ENCODE measurements at places on chromosomes 5 and 9.

GRCh38 chr9:20292002-20292401 lies 330.3 kb downstream of the MLLT3 start:
- no peak for DNase-seq

DNA sequence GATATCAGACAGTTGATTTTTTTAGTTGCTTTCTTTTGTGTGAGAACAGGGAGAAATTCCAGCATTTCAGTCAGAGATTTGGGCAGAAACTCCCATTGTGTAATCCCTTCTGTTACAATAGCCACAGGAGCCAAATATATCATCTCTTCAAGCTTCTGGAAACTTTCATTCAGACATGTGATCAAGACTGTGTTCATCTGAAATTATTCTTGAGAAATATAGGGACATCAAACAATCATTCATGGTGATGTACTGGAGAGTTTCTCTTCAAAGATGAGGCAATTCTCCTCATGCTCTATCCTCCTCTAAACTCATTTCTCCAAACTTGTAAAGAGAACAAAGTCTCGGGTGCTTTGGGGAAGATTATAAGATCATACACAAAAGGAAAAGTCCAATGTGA lies 35.2 kb upstream of the CSNK1G3 start:
- DNase-seq, result no peak

DNA sequence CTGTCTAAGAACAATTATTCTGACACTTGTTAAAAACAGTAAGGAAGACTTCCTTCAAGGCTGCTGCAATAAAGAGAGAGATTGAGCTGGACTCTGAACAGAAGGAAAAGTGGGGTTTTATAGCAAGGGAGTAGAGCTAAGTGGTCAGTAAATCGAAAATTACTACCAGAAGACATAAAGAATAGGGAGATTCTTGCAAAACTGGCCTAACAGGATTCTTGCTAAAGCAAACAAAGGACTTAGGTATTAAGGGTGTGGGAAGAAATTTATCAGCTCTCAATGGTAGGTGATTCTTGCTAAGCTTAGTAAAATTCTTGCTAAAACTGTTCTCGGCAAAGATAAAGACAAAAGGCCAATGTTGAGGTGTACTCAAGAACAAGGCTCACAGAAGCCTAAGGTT lies 300.5 kb downstream of the SLCO4C1 start:
- no peak for DNase-seq

DNA sequence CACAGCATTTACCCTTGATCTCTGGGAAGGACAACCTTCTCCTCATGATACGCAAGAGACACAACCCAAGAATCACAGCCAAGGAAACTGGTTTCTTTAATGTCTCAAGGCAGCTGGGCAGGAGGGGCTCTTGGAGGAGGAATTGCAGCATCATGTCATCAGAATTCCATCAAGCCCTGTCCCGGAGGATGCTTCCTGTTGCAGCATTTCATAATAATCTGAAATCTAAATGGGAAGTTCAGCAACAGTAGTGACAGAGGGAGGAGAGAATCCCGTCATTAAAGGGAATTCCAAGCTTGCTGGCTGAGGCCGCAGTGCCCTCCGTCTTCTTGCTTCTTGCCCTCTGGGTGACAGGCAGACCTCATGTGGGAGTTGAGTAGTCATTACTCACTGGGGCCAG lies 192.7 kb downstream of the TENT4A start:
- DNase-seq, result no peak

- no peak for DNase-seq
These were observed 164.4 kb downstream of the GIN1 start for GRCh38 chr5:102955488-102955887.

GRCh38 chr9:112601636-112602035 lies 115.0 kb downstream of the KIAA1958 start:
- DNase-seq, result no peak

DNA sequence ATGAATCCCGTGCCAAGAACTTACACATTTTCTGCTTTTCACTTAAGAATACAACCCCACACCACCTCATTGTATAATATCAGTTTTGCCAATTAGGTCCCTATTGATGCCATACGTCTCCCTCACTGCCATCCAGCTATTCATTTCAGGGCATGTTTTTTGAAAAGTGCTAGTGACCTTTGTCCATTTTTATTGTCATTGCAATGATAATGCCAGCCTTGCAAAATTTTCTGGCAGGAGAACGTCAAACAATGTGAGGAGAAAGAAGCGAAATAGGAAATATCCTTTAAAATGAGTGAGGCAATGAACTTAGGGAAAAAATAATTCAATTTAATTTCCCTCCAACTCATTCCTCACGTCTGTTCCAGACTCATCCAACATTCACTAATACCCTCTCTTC lies 111.8 kb upstream of the CKMT2 start:
- DNase-seq, result no peak

DNA sequence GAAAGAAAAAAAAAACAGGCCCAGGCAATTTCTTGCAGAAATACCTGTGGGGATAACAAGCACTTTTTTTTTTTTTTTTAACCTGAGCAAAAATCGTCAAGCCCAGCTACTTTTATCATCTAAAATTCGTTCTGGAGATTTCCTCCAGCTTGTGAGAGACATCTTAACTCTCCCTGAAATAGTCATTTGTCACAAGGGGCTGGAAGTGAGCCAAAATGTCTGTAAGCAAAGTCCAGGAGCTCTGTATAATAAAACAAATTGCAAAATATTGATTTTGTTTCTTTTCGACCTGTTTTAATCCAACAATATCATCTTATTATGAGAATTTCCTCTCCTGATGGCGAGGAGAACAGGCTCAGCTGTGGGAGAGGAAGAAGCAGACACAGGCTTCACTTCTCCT lies 168.4 kb downstream of the TTLL11 start:
- DNase-seq, result no peak

DNA sequence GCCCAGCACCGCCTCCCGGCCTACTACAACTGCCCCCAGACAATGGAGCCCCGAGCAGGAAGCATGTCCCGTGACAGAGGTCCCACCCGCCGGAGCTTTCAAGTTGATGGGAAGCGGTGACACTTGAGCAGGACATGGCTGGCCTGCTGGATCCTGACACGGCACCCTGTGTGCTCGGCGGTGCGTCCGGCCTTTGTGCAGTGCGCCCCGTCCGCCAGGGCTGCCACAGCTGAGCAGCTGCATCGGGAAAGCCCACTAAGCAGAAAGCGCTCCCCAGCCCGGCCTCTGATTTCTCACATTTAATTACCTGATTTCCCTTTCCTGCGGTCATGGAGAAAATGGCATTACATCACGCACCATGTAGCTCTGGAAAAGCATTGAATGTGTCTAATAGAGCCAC lies 611.9 kb downstream of the IRX1 start:
- no peak for DNase-seq

DNA sequence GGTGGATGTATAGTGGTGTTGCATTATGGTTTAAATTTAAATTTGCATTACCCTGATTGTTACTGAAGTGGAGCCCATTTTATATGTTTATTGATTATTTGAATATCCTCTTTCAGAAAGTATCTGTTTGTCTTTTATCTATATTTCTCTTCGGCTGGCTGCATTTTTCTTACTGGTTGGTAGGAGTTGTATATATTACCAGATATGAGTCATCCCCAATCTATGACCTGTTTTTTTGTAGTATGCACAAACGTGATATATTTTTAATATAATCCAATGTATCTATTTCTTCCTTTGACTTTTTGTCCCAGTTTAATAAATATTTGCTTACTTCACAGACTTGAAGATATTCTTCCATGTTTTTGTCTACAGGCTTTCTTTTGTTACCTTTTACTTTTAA lies 29.3 kb upstream of the CAMK4 start:
- DNase-seq, result no peak

DNA sequence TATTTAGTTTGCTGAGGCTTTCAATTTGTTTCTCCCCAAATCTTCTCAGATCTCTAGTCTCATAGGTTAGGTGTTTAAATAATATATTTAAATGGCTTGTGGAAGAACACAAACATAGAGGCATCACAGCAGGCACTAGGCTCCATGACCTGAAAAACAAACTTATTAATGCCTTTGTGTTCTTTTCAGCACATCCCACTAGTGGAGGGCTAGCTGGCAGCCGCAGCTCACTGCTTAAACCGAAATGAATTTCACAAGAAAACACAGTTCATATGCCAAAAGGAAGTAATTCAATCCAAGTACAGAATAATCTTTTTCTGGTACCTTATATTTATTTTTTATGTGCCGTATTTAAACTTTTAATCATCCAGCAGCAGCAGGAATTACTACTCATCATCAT lies 382.5 kb downstream of the PLK2 start:
- no peak for DNase-seq

DNA sequence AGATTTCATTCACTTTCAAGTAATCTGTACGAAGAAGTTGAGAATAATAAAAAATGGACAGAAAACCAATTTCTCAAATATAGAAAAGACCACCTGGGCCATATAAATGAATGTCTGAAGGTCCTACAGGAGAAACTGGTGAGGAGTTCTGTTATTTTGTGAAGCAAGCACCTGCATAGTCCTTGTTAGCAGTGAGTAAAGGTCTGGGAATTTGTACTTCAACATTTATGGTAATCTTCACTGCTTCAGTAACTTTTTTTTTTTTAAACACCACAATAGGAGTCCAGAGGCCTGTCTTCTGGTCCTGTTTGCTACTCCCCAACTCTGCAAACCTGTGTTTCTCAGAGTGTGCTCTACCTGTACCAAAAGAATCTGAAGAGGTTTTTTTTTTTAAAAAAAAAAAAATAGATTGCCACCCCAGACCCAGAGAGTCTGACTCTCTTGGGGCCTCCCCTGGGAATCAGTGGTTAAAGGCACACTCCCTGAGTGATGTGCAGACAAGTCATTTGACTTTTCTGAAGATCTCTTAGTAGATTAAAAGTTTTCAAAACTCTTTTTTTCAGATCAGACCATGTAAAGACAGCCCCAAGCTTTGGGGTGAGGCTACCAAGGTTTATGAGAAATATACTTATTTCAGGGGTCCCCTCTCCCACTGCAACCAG lies 55.5 kb downstream of the FAM81B start:
- no peak for DNase-seq

DNA sequence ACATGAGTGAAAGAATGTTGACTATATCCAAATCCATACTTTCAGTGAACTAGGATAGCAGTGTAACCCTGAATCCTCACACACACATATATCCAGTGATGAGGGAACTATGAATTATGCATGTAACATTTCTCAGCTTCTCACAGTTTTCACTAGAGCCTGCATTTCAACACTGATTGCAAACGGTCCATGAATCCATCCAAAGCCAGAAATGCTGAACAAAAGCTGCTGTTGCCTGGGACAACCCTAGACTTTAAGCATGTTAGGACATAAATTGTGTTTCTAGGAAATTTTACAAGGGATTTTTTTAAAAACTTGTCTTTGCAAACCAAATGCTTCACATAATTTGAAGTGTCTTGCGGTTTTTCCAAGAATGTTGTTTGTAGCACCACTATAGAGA lies 2010.0 kb upstream of the WWC1 start:
- DNase-seq, result no peak

GRCh38 chr5:88824141-88824540 lies 58.8 kb downstream of the MEF2C start:
- DNase-seq, result no peak

- DNase-seq, result no peak
These were observed 61.4 kb downstream of the WDR41 start for GRCh38 chr5:77430726-77431125.

- no peak for DNase-seq
These were observed 15.3 kb upstream of the KIF12 start for GRCh38 chr9:114114364-114114763.

GRCh38 chr5:132055441-132055807 lies 5.0 kb upstream of the IL3 start:
- no peak for DNase-seq

DNA sequence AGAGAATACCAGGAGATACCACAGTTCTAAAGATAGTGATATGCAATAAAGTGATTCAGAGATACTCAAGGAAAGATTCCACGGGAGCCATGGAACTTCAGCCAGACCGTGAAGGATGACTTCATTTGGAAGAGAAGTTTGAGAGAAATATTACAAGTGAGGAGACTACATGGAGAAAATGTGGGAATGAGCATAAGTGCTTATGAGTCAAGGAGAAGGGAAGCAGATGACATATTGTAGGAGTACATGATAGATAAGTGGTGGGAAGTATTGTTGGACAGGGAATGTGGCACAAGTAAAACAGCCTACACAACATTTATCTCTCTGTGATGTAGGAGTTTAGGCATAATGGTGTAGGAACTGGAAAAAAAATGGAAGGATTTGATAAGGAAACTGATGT lies 122.1 kb upstream of the FBXL17 start:
- DNase-seq, result no peak

DNA sequence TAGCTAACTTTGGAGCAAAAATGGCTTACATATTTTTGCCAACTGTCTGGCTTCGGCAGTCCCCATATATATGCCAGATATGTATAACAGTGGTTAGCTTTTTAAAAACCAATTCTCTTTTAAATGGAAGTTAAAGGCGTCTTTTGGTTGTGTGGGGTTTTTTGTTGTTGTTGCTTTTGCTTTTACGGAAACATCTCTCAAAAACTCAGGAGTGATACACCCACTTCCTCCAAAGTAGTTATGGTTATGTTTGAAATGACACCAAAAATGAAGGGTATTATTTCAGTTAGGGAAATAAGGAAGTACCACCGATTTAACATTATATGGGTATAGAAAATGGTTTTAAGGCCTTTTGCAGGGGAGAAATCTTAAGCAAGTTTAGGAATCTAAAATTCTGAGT lies 2.3 kb downstream of the CNOT8 start:
- DNase-seq, result no peak

- DNase-seq, result no peak
These were observed 7.3 kb downstream of the CLPTM1L start for GRCh38 chr5:1337489-1338195.

DNA sequence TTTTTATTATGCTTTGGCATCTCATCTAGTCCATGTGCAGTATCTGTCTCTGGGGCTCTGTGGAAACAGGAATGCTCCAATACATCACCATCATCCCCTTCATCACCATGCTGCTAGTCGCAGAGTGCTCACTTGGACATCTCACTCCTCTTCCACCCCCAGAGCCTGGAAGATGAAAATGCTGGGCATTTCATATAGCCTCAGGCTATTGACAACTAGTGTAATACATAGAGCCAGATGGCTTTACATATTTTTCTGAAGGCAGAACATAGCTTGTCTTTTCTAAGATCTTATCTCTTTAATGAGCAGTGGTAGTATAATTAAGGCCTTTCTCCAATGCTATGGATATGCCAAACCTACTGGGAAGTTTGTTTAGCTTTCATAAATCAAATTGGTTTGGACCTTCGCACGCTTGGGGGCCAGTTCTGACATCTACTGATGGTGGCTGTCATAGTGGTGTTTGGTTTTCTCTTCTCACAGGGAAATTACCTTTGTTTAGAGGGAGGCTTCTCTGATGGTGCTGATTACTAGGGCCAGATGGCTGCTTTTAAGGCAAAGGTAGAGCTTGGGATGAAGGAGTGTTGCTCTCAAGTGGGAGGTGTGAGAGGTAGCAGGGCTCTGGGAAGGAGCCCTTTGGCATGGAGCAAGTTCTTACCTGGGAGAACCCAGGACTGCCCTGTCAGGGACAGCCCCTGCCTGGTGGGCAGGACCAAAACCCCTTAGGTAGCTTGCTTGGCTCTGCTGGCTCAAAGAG lies 63.1 kb upstream of the CXCL14 start:
- no peak for DNase-seq

GRCh38 chr9:127779136-127779981 lies 893 bp upstream of the SH2D3C start:
- peak; percentile 31 for DNase-seq
